Epithelial cell of prostate (primary cell): ENCODE measurements at places on chromosomes 1 and 21.

GRCh38 chr1:59568158-59568935, 246.4 kb upstream of the HOOK1 start:
- no peak for DNase-seq

GRCh38 chr21:10273196-10273595, 248.2 kb upstream of the TPTE start:
- no peak for DNase-seq

DNA sequence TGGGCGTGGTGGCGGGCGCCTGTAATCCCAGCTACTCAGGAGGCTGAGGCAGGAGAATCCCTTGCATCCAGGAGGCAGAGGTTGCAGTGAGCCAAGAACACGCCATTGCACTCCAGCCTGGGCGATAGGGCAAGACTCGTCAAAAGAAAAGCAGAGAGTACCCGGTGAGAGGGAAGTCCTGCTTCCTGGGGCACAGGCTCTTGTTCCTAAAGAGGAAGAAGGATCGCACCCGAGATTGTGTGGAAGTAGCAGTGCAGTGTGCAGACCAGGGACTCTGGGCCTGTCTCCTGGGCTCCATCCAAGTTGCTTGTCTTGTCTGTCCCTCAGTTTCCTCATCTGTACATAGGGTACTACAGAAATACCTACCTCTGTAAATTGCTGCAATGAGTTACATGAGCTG, 29.6 kb downstream of the NBPF3 start:
- no peak for DNase-seq

- DNase-seq: no peak
Measured at GRCh38 chr1:37914719-37915475, 32.0 kb downstream of the INPP5B start.

DNA sequence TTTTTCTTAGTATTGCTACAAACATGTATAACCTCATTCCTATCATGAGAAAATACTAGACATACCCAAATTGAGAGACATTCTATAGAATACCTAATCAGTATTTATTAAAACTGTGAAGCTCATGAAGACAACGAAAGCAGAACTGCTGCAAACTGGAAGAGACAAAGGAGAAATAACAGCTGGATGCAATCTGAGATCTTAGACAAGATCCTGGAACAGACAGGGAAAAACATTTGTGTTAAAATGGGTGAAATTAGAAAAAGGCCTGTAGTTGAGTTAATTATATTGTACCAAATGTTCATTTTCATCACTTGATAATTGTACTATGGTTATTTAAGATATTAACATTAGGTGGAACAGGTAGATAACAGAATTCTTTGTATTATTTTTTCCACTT, 392.0 kb downstream of the PLPP3 start:
- DNase-seq: no peak

DNA sequence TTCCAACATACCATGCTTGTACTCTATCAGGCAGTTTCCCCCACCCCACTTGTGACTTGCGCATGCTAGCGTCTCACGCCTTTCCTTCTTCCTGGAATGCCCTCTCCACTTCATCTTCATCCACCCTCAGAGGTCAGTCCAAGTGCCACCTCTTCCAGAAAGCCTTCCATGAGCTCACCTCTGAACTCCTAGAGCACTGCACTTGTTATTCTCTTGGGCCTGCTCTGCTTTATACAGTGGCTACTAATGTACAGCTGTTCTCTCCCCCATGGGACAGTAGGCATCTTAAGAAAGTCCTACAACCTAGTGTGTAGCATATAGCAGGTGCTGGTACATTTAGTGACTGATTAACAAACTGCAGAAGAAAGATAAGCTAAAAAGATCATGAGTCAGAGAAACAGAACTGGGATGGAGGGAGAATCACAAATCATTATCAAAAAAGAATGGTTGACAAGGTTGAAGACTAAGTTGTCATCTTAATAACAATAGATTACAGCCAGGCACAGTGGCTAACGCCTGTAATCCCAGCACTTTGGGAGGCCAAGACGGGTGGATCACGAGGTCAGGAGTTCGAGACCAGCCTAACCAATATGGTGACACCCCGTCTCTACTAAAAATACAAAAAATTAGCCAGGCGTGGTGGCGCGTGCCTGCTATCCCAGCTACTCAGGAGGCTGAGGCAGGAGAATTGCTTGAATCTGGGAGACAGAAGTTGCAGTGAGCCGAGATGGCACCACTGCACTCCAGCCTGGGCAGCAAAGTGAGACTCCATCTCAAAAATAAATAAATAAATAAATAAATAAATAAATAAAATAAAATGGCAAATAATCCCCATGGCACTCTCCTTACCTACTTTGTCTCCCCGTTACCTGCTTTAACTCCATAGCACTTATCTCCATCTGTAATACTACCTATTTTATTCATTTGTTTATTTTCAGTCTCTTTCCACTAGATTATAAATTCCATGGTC, 16.3 kb upstream of the TSPAN1 start:
- DNase-seq: no peak

DNA sequence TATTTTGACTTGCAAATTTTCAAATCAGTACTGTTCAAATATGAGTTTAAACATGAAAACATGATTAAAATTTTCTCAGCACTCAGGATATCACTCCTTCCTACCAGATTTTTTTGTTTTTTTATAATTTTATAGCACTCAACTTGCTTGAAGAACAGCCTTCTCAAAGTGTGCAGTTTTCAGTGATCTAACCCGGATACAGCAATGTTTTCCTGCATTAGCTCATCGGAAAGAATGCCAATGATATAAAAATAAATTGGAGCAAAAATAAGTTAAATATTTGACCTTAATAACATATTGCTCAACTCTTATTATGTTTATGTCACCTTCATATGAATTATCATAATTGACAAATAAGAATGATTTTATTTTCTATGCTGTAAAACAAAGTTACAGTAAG, 766.8 kb downstream of the USP25 start:
- DNase-seq: no peak

DNA sequence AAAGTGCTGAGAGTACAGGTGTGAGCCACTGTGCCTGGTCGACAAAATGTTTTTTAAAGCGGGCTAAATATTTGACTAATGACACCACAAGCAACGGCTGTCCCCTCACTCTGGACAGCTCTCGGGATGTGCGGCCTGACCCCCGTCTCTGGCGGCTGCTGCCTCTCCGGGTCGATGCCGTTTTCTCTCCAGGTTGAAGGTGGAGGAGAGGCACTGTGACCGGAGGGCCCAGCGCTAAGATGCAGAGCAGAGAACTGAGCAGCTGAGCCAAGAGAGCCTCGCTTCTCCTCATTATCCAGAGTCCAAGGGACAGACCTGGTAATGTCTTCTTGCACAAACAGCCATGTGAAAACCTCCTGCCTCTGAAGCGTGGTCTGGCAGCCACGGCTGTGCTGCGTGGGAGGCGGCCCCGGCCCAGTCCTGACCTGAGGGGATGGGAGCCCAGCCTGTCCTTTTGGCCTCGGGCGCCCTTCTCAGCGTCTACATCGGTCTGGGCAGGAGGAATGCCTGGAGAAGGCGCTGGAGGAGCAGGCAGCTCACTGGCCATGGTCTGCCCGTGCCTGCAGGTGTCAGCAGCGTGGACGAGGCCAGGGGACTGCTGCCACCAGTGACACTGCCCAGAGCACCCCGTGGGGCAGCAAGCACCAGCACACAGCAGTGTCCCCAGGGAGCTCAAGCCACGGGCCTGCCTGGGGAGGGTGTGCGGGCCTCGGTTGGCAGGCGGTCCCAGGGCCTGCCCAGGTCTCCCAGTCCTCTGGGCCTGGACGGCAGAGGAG, 10.3 kb downstream of the MORN1 start:
- DNase-seq: no peak

GRCh38 chr1:89125240-89125912, 538 bp downstream of the GBP2 start:
- no peak for DNase-seq

DNA sequence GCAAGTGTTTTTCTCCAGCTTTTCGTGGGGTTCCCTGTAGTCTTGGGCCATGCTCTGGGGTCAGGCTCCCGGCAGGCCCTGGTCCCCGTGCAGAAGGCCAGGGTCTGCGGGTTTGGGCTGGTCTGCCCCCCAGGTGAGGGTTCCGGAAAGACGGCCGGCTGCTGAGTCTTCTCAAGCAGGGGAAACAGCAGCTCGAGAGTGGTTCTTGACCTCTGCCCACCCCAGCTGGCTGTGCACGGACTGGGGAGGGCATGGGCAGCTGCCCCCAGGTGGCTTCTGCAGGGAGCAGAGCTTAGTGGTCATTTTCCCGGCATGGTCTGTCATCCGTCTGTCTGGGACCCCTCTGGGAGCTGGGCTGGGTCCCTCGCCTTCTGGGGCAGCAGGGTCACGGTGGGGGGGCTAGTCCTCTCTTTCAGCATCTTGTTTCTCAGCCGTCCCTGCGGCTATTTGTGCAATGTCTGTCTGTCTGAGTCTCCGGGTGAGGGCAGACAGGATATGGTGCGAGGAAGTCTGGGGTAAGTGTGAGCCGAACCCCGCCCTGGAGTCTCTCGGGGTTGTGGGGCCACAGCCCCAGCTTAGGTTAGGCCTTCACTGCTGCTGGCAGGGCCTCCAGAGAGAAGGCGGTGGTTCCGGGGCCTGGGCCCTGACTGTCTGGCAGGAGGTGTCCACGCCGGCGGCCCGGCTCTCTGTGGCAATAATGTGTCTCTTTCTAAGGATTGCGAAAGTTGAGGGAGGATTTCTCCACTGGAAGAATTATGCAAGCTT, 6.1 kb downstream of the SKI start:
- no peak for DNase-seq

- peak; percentile 39 for DNase-seq
Measured at GRCh38 chr1:109838838-109839240, 71.8 kb upstream of the CSF1 start.

GRCh38 chr1:56106531-56107274, 472.7 kb downstream of the PLPP3 start:
- no peak for DNase-seq

DNA sequence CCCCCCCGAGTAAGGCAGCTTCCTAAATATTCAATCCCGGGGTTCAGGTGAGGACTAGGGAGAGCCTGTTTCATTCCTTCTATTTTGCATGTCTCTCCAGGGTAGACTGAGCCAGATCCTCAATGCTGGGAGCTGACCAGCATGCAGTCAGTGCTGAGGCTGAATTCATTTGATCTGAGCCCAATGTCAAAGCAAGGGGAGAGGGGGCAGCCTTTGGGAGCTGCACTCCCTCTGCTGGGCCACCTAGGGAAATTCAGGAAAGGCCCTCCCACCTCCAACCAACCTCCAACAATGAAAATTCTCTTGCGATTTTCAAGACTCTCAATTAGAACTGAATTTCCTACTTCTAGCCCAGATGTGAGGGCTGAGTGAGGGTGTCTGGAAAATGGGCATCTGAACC, 371.2 kb downstream of the NPHP4 start:
- no peak for DNase-seq

GRCh38 chr1:72296501-72296900, 14.2 kb upstream of the NEGR1 start:
- DNase-seq: no peak

- DNase-seq: no peak
Measured at GRCh38 chr1:100612540-100612939, 74.6 kb downstream of the GPR88 start.

- DNase-seq: no peak
Measured at GRCh38 chr1:63817152-63817667, 43.4 kb downstream of the ROR1 start.

DNA sequence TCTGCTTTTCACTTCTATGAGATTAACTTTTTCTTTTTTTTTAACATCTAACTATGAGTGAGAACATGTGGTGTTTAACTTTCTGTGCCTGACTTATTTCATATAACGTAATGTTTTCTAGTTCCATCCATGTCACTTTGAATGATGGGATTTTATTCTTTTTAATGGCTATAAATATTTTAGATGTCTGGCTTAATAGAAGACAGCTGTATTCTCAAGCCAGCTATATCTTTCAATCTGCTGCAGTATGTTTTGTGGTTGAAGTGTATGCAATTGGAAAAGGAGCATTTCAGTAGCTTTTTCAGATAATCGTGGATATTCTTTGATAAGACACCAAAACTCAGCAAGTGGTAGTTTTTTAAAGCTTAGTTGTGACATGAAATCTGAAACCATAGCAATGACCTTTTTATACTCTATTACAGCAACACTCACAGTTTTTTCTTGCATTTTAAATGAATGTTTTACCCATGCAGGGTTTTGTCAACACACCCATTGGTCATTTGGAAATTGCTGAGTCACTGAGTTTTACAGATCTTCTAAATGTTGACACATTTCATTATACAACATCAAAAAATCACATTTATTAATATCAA, 5.7 kb upstream of the SVBP start:
- DNase-seq: no peak

GRCh38 chr1:206947255-206947654, 989 bp upstream of the PIGR start:
- no peak for DNase-seq

DNA sequence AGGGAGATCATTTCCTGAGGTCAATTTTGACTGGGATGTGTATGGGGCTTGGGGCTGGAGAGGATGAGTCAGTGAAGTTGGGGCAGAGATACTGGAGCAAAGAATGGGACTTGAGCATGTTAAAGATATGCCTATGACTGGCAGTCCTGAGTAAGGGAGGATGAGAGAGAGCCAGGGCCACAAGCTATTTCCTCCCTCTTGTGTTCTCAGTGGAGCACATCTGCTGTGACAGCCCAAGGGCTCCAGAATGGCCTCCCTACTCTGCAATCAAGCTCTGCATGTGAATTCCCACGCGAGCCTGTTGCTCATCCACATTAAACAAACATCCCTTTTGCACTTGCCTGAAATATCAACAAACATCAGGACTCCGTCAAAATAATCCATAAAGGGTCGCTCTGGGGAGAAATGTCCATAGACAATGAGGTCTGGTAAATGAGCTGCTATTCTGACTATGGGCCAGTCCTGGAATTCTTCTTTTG, 9.2 kb downstream of the ADCY10 start:
- DNase-seq: no peak

- no peak for DNase-seq
Measured at GRCh38 chr1:33738536-33738935, 125.3 kb upstream of the HMGB4 start.

DNA sequence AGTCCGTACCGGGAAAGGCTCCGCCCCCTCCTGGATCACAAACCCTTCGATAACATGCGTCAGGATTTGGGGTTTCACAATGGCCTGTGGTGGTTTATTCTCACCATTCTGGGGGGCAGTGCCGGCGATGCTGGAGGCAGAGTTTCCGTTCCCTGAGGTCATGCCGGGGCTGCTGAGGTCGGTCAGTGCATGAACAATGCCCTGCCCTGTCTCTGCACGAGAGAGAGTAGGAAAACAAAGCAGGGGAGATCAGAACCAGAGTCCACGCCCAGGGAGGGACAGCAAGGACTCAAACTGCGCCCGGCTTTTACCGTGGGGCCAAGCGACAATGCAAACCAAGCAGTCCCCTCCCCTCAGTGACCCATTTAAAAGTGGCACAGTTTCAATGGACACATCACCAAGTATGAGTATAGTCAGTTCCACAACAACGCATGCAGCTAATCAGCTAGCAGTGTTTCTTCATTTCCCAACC, 13.2 kb upstream of the A3GALT2 start:
- no peak for DNase-seq

GRCh38 chr1:30411206-30411605, 312.2 kb downstream of the MATN1 start:
- no peak for DNase-seq
